ENCODE measurements at places on chromosomes 1 and 21.

- no peak for DNase-seq
These were observed 125.2 kb downstream of the PLXNA2 start for GRCh38 chr1:208118841-208119606.

GRCh38 chr1:153608742-153609584 lies 4.0 kb downstream of the S100A16 start:
- DNase-seq: peak; percentile 72

DNA sequence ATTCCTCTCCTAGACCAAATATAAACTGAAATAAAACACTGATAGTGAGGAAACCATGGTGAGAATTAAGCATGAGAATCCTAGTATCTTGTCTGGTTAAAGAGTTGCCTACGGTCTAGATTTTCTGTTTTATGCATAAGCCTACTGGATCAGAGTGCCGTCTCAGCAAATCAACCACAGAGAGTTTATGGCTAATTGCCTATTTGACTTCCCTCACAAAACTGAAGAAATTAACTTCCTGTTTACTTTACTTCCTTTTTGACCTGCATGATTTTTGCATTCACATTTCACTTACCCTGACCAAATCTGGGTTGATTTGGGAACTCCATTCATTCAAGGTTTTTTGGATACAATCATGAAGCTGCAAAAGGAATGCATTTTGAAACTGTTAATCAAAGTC lies 5.0 kb downstream of the GCLM start:
- DNase-seq: no peak

DNA sequence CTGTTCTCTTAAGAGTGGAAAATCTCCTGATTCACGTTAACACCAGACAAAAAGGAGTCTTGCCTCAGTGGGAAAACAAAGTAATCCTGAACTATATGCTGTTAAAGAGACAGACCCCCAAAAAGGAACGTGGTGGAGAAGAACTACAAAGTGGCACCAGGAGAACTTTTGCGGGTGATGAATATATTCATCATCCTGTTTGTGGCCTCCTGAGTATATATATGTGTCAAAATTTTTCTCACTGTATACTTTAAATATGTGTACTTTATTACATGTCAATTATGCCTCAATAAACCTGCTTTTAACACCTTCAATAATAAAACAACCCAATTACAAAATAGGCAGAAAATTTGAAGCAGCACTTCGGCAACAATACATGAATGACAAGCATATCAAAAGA lies 31.1 kb downstream of the ZNF644 start:
- no peak for DNase-seq

GRCh38 chr1:209607102-209607794 lies 23.7 kb downstream of the CAMK1G start:
- DNase-seq: no peak

DNA sequence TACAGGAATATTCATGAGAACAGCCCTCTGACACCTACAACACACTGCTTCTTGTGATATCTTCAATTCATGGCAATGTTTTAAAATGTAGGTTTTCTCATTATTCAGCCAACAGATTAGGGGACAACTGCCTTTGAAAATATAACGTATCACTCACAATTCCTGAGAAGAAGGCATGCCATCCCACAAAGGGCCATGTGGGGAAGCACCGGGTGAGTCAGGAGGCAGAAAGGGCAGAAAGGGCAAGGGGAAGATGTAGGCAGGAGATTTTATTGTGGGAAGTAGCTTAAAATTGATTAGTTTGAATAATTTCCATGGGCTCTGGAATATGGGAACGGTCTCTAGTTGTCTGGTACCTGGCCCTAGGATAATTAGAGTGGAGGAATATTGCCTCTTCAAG lies 165.7 kb downstream of the HHIPL2 start:
- DNase-seq: no peak

DNA sequence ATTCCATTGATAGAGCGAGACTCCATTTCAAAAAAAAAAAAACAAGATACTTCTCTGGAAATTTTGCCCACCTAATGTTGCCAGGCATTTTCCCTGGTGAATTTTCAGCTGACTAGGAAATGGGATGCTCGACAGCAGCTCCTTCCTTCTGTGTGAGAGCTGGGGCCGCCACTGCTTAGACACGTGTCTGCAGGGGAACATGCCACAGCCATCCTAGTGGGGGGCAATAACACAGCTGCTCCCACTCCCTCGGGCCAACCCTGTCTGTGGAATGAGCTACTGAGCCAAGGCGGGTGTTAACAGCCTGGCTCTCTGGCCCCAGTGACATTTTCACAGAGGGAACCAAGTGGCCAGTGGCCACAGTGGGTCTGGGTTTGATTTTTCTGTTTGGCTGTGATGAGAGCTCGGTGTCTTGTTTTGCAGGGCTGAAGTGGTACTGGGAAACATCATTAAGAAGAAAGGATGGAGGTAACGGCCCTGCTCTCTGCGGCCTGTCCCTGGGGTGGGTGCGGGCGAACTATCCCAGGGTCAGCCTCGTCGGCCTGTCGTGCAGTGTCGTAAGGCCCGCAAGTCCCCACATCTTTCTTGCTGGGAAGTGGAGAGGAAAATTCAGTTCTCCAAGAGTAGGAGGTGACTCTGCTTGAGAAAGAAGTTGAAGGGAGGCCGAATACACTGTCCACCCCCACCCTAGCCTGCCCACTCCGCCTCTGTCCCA lies 39.2 kb downstream of the KCNAB2 start:
- no peak for DNase-seq

- DNase-seq: peak; percentile 19
These were observed 6.5 kb downstream of the ZNF672 start for GRCh38 chr1:248844526-248844925.

DNA sequence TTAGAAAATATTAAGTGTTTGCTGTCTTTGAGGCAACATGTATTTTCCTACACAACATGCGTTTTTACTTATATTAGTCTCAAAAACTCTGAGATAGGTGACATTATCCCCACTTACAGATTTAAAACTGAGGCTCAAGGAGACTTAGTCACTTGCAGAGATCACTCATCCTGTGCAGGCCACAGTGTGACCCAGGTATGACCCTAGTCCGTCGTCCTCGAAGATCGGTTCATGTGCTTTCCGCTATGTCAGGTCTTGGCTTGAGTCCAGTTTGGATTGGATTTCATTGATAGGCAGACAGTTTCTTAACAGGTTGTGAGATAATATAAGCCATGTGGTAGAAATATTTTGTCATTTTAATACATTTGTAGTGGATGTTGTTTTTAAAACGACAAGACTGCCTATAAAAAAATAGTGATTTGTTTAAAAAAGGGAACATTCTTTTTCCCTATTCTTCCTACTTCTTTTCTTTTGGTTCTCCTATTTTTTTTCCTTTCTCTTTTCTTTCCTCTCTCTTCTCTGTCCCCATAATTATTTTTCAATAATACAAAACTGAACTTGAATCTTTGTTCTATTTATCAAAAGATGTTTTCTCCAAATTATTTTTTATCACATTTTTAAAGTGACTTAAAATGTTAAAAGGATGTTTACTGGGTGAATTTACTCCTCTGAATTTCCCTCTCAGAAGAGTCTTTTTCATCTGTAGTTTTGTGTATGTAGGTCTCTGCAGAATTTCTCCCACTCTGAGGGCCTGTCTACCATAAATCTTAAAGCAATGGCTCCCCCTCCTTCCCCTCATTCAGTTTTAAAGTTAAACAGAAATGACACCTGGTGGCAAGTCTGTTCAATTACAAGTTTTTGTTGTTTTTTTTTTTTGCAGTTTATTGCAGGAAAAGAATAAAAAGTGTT lies 81.8 kb downstream of the PHTF1 start:
- DNase-seq: peak; percentile 40

- DNase-seq: peak; percentile 10
These were observed 22.4 kb downstream of the LY9 start for GRCh38 chr1:160818207-160818937.

DNA sequence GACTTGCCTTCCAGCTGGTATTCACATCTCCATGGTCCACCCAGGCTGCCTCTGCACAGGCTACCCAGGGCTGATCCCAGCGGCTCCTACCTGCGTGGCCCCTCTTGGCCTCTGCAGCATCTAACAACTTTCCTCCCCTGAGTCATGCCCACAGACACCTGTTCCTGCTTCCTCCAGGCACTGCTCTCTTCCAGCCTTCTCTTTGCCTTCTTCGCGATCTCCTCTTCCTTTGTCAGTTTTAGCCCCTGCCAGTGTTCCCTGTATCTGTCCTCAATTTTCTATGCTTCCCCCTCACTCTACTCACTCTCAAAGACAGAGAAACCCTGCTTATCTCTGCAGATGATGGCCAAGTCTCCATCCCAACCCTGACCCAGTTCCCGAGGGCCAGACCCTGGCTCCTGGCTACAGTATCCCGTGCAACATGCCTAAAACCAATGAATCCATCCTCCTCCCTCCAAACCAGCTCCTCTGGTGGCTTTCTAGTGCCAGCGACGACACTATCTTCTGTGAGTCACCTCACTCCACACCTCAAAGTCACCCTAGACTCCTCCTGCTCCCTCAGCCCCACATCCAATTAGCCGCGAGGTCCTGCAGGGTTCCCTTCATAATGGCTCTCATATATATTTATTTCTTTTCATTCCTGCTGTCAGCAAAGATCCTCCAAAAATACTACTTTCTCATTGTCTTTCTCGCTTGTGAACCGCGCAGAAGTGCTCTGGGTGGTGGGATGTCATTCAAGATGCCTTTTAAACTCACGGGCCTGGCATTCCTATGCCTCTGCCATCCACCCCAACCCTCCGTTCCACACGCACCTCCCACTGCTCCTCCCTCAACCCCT lies 259.2 kb downstream of the TOMM20 start:
- no peak for DNase-seq

GRCh38 chr1:113809670-113810602 lies 2.3 kb downstream of the RSBN1 start:
- no peak for DNase-seq

- peak; percentile 69 for DNase-seq
These were observed 78.1 kb downstream of the SIK1 start for GRCh38 chr21:43348801-43349261.

GRCh38 chr21:34946385-34946840 lies 102.7 kb downstream of the RUNX1 start:
- no peak for DNase-seq

GRCh38 chr1:51729824-51730301 lies 113.0 kb downstream of the OSBPL9 start:
- DNase-seq: no peak

Data from kidney (tissue), 22 donors.